ENCODE measurements at places on chromosomes 2 and 18.
A peak's percentile ranks its signal among the peaks of the same experiment; 100 is the strongest.

DNA sequence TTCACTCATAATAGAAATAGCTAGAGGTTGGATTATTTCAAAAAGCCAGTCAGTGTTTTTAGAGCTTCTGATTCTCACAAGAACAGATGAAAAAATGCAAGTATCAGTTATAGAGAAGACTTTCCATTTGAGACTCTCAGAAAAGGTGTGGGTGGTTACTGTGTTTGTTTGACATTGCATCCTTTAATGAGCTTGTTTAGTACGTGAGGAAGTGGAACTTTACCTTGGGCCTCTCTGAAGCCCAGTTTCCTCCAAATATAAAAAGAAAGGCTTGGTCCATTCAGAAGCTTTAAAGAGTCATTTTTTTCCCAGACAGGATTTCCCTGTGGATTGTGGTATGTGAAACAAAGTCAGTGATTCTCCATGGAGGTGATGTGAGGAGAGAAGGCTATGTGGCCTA is 89.9 kb upstream of the RANBP2 start:
- DNase-seq: no peak

- DNase-seq: no peak
Measured at GRCh38 chr2:130791617-130791939, 36.2 kb downstream of the AMER3 start.

GRCh38 chr2:65144571-65144970 is 14.7 kb upstream of the RAB1A start:
- DNase-seq: no peak

DNA sequence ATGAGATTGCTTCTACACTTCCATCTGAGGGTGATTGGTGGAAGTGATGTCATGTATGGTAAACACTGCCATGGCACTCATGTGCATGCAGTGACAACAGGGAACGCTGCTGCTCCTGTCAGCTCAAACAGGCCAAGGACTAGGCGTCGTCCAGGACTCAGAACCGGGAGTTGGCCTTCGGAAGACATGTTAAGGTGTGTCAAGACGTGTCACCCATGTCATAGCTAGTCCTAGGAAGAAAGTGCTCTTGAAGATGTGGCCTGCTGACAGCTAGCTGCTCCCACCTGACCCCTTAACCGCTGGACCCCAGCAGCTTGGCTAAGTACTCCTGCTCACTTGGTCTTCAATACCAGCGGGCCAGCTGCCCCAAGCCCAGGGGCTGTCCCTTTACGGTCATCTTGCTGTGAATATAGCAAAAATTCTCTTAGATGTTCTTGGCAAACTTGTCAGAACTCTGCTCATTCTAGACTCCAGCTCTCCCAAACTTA is 6.3 kb upstream of the NOSTRIN start:
- no peak for DNase-seq

DNA sequence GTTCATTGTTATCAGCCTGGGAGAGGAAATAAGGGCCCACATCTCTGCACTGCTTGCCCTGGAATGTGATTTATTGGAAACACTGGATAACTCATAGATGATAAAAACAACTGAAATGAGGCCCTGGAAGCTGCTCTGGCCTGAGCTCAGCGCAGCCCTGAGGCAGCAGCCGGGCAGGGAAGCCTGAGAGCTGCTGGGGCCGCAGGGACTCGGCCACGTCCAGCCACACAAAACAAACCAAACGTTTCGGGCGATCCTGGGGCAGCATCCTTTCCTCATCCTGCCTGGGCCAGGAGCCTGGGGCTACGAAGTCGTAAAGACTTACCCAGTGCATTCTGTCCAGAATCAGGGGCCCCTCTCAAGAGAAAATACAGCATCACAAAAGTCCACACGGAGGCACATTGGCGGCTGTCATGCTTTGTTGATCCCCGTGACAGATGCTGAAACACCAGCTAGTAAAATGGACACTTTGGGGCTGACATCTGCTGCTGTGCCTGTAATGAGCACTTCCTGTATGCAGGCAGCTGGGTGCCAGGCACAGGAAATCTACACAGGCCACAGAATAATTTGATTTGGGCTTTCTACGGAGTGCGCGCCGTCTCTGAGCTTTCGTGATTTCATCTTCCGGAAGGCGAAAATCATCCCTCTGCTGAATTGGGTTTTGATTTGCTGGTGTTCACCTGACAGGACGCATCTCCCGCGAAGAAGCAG is 250.6 kb downstream of the EIPR1 start:
- DNase-seq: no peak

GRCh38 chr2:96463119-96463518 is 42.0 kb downstream of the NEURL3 start:
- DNase-seq: no peak

GRCh38 chr2:54634564-54635511 is 88.6 kb upstream of the EML6 start:
- peak; percentile 87 for DNase-seq

DNA sequence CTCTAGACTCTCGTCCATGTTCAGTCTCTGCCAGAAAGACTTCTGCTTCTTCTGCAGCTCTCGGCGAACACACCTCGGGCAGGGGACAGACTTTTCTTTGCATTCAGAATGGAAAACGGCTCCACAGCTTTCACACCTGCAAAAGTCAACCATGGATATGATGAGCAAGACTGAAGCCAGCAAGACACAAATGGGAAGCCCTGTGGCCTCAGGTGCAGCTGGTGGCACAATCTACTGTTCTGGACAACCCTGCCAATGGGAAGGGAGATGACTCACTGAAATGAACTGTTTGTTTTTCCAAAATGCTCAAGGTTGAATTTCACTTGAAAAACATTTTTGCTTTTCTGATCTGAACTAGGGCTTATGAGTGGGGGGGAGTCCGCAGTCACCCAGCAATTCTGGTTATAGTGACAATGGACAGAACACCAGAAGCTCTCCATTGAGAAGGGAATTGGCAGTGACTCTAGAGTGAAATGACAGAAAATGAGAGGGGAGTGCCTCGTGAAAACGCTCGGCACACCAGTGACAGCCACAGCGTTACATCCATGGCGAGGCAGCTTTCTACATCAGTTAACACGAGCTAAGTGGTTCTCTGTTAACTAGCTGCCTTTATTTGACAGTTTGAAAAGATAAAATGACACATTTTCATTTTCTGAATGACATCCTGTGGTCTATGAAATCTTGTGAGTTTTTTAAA is 58.8 kb upstream of the FZD5 start:
- peak; percentile 15 for DNase-seq

DNA sequence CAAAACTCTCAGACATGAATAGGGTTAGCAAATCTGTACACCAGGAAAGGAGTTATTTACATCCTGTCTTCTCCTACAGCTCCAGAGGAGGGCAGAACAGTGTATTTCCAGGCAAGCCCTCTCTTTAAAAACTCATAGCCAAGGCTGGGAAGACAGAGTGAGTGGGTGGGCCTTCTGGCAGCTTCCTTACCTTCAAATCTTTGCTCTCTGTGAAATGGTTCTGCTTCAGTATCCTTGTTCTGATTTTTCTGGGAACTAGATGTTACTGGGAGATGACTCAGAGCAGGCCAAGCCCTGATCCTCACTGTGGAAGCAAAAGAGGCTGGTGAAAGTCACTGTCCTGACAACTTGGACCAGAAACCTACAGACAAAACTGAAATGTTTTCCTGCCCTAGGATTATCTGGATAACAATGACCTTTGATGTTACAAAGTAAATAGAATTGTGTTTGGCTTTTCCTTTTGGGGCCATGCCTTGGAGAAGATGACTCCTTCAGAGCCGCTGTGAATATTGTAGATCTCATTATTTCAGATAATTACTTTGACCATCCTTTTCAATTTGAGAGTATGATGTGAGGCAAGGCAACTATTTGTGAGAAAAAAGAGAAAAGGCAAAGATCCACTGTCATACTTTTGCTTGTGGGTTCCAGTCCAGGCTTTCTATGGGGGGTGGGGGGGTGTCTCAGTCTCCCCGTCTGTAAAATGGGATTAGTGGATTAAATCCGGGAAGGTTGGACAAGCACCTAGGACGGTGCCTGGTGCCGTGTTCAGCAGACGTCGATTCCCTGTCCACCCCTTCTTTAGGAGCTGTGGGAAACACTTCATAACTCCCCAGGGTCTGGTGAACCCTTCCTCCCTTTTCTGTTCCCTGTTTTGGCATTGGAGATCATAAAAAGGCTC is 644 bp upstream of the QPCT start:
- peak; percentile 80 for DNase-seq

DNA sequence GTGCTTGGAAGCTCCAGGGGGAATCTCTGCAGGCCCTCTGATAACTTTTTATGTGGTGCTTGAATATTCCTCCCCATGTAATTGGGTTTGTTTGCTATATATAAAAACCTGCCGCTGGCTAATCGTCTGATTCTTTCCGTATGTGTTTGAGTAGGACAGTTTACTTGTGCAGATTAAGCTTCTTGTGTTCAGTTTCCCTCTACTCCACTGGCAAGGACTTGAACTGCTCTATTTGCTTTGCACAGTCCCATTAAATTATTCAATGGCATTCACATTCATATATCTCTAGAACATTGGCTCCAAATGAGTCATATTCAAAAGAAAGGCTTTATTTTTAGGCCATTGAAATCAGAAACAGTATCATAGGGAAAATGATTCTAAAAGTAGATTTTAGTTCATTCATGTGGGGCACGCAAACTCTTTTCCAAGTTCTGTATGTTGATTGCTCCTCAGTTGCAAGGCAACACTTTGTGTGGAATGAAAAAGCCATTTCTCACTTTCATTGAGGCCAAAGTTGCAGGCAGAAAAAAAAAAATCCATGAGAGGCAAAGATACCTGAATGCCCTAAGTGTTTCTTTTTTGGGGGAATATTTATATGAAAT is 1682.3 kb upstream of the PIK3C3 start:
- no peak for DNase-seq

DNA sequence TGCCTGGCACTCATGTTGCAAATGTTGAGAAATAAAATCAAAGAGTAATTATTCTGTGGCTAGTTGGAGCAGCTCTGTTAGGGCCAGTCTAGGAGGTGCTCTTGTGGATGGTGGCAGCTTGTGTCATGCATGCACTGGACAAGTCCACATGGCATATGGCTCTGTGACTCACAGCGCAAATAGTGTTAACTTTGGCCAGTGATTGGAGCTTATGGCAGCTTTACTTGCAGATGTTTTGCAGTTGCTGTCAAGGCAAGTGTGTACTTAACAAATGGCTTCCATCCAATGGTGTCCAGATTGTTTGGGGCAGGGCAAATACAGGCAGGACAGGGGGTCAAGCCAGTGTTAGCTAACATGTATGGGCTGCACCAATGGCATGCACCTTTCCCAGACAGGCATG is 26.1 kb upstream of the TMX3 start:
- no peak for DNase-seq
